Activated naive CD8-positive, alpha-beta T cell treated with anti-CD3 and anti-CD28 coated beads for 36 hours (primary cell): ENCODE measurements at places on chromosomes 11 and 22. TPM values are rescaled to one million over a fixed set of nuclear protein-coding genes. Genes with fewer than 3 reads are reported as not detected.

DNA sequence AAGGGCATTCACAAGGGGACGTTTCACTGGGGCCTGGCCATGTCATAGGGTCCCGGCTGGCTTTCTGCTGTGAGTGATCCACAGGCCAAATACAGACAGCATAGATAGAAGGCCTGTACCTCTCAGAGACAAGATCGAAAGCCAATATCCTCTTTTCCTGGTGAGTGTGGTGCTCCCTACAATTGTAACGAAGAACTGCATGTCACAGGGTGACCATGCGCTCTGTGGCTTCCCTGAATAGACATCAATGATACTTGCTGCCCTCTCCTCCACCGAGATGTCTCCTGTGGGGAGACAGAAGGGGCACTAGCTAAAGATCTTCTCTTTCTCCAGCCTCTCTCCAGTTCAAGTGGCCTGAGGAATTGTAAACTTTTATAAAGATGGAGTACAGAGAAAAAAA lies 226.1 kb upstream of the POU2AF2 start:
- DNase-seq = no peak
- H3K36me3 ChIP-seq = no peaks in the 10 kb centered on the region
- H3K4me3 ChIP-seq = no peak overlapping the region
- H3K27ac ChIP-seq = no peak overlapping the region

- H3K4me3 ChIP-seq = no peak overlapping the region
- H3K36me3 ChIP-seq = no peaks in the 10 kb centered on the region
- H3K4me1 ChIP-seq = no peaks in the 10 kb centered on the region
Observed at GRCh38 chr11:35912883-35913624, 30.8 kb upstream of the LDLRAD3 start.

GRCh38 chr22:21972293-21972779 lies 10.3 kb downstream of the TOP3B start:
- no peak overlapping the region for H3K4me3 ChIP-seq
- peak; percentile 55 for DNase-seq
- H3K27ac ChIP-seq = peak overlapping the region; percentile 25
- H3K27me3 ChIP-seq = no peaks in the 10 kb centered on the region
- H3K4me1 ChIP-seq = peaks cover 6% of the 10 kb centered on the region

The LYVE1 gene
- not detected for total RNA-seq

The RIBC2 gene
- total RNA-seq = 9.2 TPM

The ZP1 gene
- total RNA-seq = not detected

The CDC42EP1 gene
- total RNA-seq = 0.32 TPM

The BDNF gene
- total RNA-seq = not detected

The NLRP14 gene
- total RNA-seq = 0.08 TPM

The MTMR2 gene
- 51.7 TPM for total RNA-seq

The CLCF1 gene
- total RNA-seq = 0.56 TPM
